ENCODE measurements at places on chromosomes 2 and 18. TPM values are rescaled to one million over a fixed set of nuclear protein-coding genes. Genes with fewer than 3 reads are reported as not detected.
A peak's percentile ranks its signal among the peaks of the same experiment; 100 is the strongest.

The OR6B2 gene
- not detected for total RNA-seq

The MBD5 gene
- 140 TPM for total RNA-seq

The CDH7 gene
- 0.40 TPM for total RNA-seq

The UPP2 gene
- total RNA-seq, result not detected

The ASXL2 gene
- 29.0 TPM for total RNA-seq

The TOGARAM2 gene
- total RNA-seq, result 7.0 TPM

The CACNB4 gene
- 10.9 TPM for total RNA-seq

The MEP1B gene
- not detected for total RNA-seq

The RHBDD1 gene
- total RNA-seq, result 40.3 TPM

The PROKR1 gene
- total RNA-seq, result not detected

The POTEJ gene
- 1.8 TPM for total RNA-seq

The UGT1A10 gene
- not detected for total RNA-seq

- DNase-seq, result no peak
Measured at GRCh38 chr2:20603791-20604190, 47.1 kb downstream of the HS1BP3 start.

DNA sequence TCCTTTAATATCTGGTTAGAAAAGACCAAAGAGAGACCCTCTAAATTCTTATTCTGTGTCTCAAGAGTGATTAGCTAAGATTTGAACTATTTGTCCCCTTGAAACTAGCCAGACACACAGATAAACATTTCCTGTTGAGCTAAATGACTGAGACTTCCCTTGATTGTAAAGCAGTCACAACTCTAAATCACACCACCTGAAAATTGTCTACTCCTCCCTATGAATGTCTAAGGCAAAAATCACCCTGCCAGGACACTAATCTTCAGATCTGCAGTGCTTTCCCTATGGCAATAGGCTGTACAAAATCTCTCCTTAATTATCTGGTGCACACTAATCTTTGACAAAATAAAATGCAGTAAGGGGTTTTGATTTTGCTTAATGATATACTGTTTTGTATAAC is 200.5 kb upstream of the GULP1 start:
- no peak for DNase-seq

GRCh38 chr2:112529757-112530156 is 12.5 kb upstream of the POLR1B start:
- DNase-seq, result no peak

DNA sequence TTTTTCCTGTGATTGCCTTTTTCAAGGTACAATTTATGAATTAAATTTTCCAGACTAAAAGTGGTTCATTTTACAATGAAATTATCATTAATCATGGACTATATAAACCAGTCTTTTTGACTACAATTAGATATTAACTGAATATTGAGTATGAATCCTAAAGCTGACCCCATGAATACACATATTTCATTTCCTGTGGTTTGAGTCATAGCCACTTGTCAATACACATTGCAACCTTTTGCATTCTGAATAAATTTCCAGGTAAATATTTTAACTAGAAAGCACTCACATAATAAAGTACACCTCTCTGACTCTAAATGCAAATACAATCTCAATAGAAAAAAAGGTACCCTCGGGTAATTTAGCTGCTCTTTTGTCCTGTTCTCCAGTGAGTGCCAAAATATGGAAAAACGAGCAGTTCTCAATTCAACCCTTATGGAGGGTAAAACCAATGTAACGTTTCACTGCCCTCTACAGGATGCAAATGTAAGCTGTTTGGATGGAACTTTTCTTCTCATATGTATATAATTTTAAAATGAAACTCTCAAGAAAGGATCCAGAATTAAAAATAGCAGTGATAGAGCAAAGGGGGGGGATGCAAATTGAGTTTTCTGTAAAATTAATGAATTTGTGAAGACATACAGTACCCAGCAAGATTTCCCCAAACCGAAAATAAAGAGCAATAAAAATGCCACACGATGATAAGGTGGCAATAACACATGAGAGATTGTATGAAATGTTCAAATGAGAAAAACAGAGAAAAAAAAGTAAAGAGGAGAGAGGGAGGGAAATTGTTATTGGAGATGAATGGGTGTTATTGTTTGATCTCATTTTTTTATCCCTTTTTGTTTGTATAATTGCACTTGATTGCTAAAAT is 1795.7 kb upstream of the PIK3C3 start:
- peak; percentile 76 for DNase-seq

GRCh38 chr18:37853706-37854105 is 288.1 kb upstream of the CELF4 start:
- DNase-seq, result no peak

DNA sequence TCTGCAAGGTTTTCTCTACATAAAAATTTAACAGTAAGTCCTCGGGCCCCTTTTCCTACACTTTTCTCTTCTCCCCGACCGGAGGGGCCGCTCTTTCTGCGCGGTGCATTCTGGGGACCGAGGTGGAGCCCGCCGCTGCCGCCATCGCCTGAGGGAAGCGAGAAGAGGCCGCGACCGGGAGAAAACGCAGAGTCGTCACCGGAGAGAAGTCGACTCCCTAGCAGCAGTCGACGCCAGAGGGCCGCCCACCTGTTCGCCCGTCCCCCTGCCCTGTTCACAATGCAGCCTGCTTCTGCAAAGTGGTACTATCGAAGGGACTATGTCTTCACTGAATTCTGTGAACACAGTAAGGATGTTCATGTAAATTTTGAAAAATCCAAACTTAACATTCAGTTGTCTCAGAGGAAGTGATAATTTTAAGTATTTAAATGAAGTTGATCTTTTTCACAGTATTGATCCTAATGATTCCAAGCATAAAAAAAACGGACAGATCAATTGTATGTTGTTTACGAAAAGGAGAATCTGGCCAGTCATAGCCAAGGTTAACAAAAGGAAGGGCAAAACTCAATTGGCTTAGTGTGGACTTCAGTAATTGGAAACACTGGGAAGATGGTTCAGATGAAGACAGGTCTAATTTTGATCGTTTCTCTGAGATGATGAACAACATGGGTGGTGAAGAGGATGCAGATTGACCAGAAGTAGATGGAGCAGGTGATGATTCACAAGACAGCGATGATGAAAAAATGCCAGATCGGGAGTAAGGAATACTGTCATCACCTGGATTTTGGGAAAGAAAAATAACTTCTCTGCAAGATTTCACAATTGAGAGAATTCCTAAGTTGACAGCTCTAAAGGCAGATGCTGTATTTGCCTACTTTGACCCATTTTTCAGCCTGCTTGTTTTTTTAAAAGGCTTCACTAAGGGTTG is 55.8 kb downstream of the ASXL2 start:
- peak; percentile 41 for DNase-seq

- peak; percentile 87 for DNase-seq
Measured at GRCh38 chr18:51666763-51667191, 469.3 kb upstream of the MEX3C start.

- no peak for DNase-seq
Measured at GRCh38 chr2:43348908-43349661, 122.7 kb upstream of the ZFP36L2 start.

- DNase-seq, result no peak
Measured at GRCh38 chr2:54085069-54085468, 30.3 kb upstream of the ACYP2 start.

GRCh38 chr2:60311524-60311923 is 241.9 kb downstream of the BCL11A start:
- no peak for DNase-seq

GRCh38 chr2:14358774-14359173 is 273.7 kb upstream of the LRATD1 start:
- no peak for DNase-seq

- DNase-seq, result peak; percentile 51
Measured at GRCh38 chr2:189254268-189254883, 74.8 kb upstream of the COL5A2 start.

DNA sequence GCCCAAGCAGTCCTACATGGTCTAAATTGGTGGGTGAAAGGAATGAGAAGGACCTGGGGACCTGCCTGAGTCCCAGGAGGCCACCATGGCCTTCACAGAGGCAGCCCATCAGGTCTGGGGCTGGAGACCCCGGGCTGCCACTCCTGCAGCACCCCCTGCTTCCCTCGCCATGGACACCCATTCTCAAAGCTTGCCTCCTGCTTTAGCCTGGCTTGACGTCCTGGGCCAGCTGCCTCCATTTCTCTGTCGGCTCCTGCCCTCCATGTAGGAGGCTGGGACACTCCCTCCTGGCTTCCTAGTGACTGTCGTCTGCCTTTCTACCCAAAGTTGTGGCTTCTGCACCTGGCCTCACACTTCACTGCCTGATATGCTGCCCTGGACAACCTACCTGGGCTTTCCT is 198.6 kb downstream of the FAM210A start:
- no peak for DNase-seq

GRCh38 chr18:44701227-44701626 is 20.5 kb downstream of the SETBP1 start:
- DNase-seq, result no peak

DNA sequence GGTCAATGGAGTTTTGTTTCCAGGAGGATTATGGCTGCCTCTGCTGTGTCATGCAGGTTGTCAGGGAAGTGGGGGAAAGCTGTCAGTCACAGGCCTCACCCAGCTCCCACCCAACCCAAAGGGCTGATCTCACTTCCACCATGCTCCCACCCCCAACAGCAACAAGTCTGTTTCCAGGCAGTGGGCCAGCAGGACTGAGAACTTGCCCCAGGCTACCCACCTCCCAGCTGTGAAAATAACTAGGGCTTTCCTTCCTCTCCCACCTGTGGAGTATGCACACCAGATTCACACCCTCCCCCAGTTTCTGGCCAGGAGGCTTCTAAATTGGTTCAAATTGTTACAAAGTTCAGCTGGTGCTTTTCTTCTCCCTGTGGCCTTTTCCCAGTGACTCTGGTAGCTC is 95.6 kb upstream of the ACVR1 start:
- DNase-seq, result no peak

- no peak for DNase-seq
Measured at GRCh38 chr2:68907920-68908253, 36.7 kb upstream of the BMP10 start.

GRCh38 chr2:200301953-200302858 is 4.3 kb upstream of the SPATS2L start:
- DNase-seq, result no peak

GRCh38 chr2:38037757-38038621 is 38.0 kb downstream of the CYP1B1 start:
- peak; percentile 65 for DNase-seq

DNA sequence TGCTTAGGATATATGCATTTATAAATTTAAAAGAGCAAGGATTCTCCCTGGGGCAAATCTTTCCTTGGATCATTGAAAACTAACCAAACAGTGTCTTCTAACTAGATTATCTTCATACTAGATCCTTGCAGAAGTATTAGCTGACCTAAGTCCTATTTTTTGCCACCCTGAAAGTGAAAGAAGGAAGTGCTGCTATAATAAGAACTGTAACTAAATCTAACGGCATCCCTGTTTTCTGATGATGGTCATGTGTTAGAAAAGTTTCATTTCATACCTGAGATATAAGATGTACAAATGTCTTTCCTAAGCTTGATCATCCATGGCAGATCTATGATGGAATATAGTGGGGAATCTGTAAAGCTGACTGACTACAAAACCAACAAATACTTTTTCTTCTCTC is 102.7 kb downstream of the MAP2 start:
- no peak for DNase-seq

- no peak for DNase-seq
Measured at GRCh38 chr2:86211033-86211795, 12.0 kb downstream of the MRPL35 start.

- DNase-seq, result peak; percentile 39
Measured at GRCh38 chr18:55918444-55918843, 330.5 kb upstream of the TCF4 start.

DNA sequence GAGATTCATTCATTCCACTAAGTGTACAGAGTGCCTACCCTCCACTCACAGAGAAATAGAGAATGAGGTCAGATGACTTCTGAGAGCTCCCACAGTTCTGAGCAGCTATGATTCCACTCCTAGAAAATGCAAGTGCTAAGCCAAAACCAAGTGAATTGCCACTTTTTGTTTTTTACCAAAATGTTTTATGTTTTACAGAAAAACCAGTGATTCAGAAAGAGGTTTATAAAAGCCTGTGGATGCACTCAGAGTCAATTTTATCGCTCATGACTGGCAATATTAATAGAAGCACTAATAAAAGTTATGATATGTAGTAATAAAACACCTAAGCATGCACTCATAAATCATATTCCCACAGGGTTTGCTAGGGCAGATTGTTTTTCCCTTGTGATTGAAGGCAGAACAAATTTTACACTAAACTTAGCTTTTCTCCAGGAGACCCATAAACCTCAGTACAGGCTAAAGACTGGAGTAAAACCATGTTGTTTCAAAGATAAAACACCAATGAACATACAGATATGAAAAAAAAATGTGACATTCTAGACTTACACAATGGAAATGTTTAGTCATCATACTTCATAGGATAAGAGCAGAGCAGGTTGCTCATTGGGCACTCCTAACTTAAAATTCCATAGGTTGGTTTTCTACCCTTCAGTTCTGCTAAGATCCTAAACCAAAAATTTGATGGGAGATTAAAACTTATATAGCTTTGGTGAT is 67.5 kb downstream of the PDK1 start:
- DNase-seq, result no peak

GRCh38 chr18:44686156-44686555 is 5.5 kb downstream of the SETBP1 start:
- no peak for DNase-seq
